ENCODE measurements at places on chromosomes 7 and 10.

- no peak for DNase-seq
Measured at GRCh38 chr7:26489391-26489790, 197.7 kb downstream of the SNX10 start.

GRCh38 chr10:116120688-116121455, 152.1 kb downstream of the GFRA1 start:
- no peak for DNase-seq

DNA sequence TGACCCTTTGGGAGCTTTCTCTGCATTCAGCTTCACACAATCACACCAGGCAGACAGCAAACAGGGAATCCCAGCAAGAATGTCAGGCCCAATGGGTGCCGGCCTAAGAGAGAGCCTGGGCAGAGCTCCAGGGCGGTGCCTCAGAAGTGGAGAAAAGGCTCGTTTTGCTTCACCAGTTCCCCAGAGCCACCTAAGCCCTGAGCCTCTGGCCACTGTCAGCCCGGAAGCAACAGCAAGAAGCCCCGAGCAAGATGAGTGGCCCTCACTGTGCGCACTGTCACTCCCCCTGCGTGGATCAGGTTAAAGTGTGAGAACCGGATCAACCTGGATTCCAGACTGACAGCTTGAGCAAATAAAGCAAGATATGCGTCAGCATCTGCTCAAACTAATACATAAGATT, 14.7 kb downstream of the CNPY1 start:
- no peak for DNase-seq

- no peak for DNase-seq
Measured at GRCh38 chr10:127414024-127414423, 135.1 kb upstream of the NPS start.

Data from naive thymus-derived CD8-positive, alpha-beta T cell (primary cell).